ENCODE measurements at places on chromosomes 6 and 20.

DNA sequence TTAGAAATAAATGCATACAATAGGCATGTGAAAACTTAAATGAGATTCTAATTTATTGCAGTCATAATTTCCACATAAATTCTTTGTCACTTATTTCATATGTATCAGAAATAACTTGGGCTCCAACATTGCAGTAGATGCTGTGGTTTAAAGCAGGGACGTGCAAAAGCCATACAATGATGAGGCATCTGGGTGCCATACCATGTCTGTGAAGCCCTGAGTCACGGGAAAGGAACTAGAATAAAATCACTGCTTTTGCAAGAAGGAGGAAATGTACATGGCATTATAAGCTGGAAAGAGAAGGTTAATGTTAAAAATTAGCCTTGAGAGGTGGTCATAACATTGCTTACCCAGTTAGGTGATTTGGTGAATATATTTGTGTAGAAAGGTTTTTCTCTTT lies 180.4 kb downstream of the SASH1 start:
- DNase-seq: peak; percentile 42

DNA sequence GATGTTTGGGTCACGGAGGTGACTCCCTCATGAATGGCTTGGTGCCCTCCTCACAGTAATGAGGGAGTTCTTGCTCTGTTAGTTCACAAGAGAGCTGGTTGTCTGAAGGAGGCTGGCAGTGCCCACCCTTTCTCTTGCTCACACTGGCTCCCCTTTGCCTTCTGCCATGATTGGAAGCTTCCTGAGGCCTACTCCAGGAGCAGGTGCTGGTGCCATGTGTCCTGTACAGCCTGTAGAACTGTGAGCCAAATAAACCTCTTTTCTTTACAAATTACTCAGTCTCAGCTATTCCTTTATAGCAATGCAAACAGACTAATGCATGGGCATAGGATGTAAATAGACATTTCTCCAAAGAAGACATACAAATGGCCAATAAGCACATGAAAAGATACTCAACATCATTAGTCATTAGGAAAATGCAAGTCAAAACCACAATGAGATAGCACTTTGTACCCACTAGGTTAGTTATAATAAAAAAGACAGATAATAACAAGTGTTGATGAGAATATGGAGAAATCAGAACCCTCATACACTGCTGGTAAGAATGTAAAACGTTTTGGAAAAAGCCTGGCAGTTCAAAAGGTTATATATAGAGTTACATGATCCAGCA lies 17.7 kb downstream of the C20orf203 start:
- DNase-seq: no peak

GRCh38 chr20:47205577-47206123 lies 150.8 kb downstream of the ZMYND8 start:
- peak; percentile 58 for DNase-seq

GRCh38 chr6:111456208-111456607 lies 26.8 kb downstream of the REV3L start:
- no peak for DNase-seq

- peak; percentile 88 for DNase-seq
Measured at GRCh38 chr6:31497531-31498476, at the start of gene MICB. Gene MICB (plus strand): TSS chr6:31498145. CDS start chr6:31498194, 49 bp downstream.

- no peak for DNase-seq
Measured at GRCh38 chr6:22108199-22108598, 188.6 kb downstream of the PRL start.

GRCh38 chr6:27693766-27694546 lies 218.2 kb downstream of the OR2B2 start:
- DNase-seq: peak; percentile 48

GRCh38 chr20:13819885-13820645 lies 35.2 kb downstream of the NDUFAF5 start:
- DNase-seq: peak; percentile 64

GRCh38 chr20:57159193-57159851 lies 107.1 kb downstream of the BMP7 start:
- no peak for DNase-seq

GRCh38 chr20:34420975-34421374 lies 57.9 kb downstream of the ITCH start:
- no peak for DNase-seq

GRCh38 chr20:62748311-62748710 lies 39.7 kb downstream of the NTSR1 start:
- DNase-seq: no peak

DNA sequence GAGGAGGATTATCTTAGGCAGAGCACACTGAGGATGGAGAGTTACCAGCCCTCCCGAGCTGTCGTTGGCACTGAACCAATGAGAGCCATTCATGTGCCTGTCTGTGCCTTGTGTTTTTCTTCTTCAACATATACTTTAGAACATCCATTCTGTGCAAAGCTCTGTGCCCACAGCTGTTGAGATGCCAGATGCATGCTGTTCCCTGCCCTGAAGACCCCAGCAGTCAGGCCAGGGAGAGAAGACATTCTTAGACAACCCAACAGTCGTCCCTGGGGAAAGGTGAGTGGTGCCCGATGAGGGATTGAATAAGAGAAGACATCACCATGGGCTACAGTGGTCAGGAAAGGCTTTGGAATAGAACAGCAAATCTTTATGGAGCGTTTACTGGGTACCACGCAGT lies 114.1 kb downstream of the NRN1 start:
- no peak for DNase-seq

- peak; percentile 33 for DNase-seq
Measured at GRCh38 chr6:36131511-36132245, 1.4 kb downstream of the MAPK13 start.

- no peak for DNase-seq
Measured at GRCh38 chr6:168526841-168527281, 85.9 kb downstream of the SMOC2 start.

- DNase-seq: no peak
Measured at GRCh38 chr6:2850538-2851113, 9.0 kb upstream of the SERPINB1 start.

GRCh38 chr6:126524811-126525326 lies 185.0 kb downstream of the CENPW start:
- no peak for DNase-seq

DNA sequence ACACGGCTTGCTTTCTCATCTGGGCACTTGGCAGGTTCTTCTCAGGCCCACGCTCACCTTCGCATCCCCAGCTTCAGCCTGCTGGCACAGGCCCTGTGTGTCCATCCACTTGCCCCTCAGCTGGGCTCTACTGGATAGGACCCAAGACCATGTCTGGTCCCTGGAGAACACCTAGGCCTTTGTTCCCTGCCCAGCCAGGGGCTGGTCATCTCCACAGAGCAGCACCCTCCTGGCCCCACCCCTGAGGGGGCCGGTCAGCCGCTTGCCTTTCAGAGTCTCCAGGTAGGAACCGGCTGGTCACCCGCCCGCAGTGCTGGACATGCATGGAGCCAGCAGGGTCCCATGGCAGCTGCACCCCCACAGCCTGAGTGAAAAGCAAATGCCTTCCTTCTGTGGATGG lies 191.2 kb downstream of the SYNDIG1 start:
- DNase-seq: no peak

- DNase-seq: no peak
Measured at GRCh38 chr6:113719545-113719944, 137.6 kb upstream of the MARCKS start.

GRCh38 chr6:151679941-151680340 lies 127.5 kb upstream of the ESR1 start:
- DNase-seq: no peak

DNA sequence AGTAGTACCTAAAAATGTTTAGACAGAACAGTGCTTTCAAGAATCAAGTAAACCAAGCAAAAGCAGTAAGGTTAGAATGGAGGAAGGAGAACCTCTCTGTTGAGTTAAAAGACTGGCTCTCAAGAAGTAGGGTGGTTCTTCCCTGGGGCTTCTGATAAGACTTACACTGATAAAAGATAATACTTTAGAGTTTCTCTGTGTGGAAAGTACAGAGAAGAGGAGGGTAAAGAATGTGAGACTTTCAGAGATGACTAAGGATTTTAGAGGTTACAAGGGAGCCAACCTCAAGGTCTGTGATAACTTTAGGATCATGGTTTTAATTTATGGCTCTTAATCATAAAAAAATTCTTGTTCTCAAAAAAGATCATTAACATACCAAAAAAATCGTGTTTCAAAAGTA lies 30.9 kb upstream of the ALDH8A1 start:
- DNase-seq: no peak

DNA sequence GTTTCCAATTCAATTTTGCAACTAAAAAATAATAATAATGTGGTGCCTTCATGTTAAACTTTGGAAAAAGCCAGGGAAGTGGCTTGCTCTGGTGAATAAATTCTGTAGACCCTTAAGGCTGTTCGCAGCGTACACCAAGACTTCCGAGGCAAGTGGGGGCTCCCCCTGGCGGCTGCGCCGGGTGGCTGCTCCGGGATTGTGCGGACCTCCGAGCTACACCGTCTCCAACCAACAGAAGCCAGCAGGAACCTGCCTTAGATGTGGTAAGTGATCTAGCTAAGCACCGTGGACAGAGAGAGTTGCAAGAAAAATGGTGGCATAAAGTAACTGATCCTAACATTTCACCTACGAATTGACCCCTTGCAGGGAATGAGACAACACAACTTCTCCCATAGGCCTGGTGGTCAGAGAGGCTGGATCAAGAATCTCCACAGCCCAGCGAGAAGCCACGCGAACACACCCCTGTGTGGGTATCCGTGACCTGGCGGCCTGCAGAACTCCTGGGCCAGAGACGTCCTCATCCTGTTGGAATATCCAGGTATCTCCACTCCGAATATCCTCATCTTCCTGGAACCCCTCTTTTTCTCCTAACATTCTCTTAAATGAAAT lies 69.6 kb downstream of the TBXT start:
- DNase-seq: peak; percentile 62

- DNase-seq: peak; percentile 66
Measured at GRCh38 chr6:83215131-83216047, 22.2 kb downstream of the RWDD2A start.
